ENCODE measurements at places on chromosomes 5 and 9. TPM values are rescaled to one million over a fixed set of nuclear protein-coding genes. Genes with fewer than 3 reads are reported as not detected.

- no peak for DNase-seq
These were observed 499.1 kb downstream of the CDK5RAP2 start for GRCh38 chr9:120080849-120081248.

The MEGF9 gene
- total RNA-seq: 9.1 TPM

- no peak for DNase-seq
These were observed 335.8 kb downstream of the NR2F1-AS1 start for GRCh38 chr5:93245226-93245625.

The AFF4 gene
- total RNA-seq: 90.0 TPM

The ACER2 gene
- 1.2 TPM for total RNA-seq

DNA sequence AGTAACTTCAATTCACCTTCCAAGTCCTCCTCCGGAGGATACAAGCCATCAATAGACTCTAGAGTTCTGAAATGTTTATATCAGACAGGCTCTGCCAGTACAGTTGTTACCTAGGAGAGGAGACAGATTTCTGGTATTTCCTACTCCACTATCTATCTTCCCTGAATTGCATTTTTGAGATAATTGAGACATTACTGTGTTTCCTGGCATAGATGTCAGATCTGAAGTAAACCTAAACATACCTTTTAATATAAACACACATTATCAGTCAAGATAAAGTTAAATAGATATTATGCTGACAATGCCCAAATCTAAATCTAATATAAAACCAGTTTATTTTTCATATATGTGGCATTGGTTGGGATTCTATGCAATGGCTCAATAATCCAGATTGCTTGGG, 8.2 kb upstream of the TYRP1 start:
- DNase-seq: no peak
